ENCODE measurements at places on chromosomes 4 and X. TPM values are rescaled to one million over a fixed set of nuclear protein-coding genes. Genes with fewer than 3 reads are reported as not detected.

GRCh38 chrX:27350476-27350875, 112.7 kb downstream of the PPP4R3C start:
- no peak overlapping the region for H3K27ac ChIP-seq
- H3K4me1 ChIP-seq: no peaks in the 10 kb centered on the region
- H3K27me3 ChIP-seq: no peaks in the 10 kb centered on the region

DNA sequence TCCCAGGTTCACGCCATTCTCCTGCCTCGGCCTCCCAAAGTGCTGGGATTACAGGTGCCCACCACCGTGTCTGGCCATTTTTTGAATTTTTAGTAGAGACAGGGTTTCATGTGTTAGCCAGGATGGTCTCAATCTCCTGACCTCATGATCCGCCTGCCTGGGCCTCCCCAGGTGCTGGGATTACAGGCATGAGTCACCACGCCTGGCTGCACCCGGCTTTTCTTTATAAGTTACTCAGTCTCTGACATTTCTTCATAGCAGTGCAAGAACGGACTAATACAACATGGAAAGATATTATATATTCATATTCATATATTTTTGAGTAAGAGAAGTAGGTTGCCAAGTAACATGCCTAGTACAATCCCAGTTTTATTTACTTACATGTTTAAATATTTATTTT, 22.9 kb downstream of the SHROOM3 start:
- no peak overlapping the region for H3K27ac ChIP-seq
- DNase-seq: no peak
- no peak overlapping the region for H3K4me3 ChIP-seq
- H3K4me1 ChIP-seq: no peaks in the 10 kb centered on the region
- H3K36me3 ChIP-seq: no peaks in the 10 kb centered on the region

DNA sequence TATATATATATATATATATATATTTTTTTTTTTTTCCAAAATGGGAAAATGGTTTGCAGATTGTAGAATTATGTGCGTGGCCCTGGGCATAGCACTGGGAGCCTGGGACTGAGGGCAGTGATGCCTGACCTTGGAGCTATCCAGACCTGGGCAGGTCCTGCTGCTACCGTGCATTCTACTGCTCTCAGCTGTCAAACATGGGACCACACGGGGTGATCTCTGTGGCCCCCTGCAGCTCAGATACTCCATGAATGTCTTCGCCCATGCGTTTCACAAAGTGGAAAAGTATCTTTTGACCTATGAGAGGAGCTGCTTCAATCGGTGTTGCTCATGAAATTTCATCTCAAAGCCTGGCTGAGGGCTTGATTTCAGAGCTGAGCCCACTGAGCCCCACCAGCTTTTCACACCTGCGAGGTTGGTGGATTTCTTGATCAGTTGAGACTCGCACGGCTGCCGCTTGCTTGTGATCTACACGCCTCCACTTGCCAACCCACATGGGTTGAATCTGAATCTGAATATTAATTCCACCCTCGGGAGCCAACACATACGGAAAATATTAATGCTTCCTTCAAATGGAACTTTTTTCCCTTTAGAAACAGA, 35.7 kb downstream of the ING2 start:
- no peaks in the 10 kb centered on the region for H3K36me3 ChIP-seq
- no peak overlapping the region for H3K27ac ChIP-seq
- DNase-seq: no peak
- H3K27me3 ChIP-seq: peaks cover under 1% of the 10 kb centered on the region

DNA sequence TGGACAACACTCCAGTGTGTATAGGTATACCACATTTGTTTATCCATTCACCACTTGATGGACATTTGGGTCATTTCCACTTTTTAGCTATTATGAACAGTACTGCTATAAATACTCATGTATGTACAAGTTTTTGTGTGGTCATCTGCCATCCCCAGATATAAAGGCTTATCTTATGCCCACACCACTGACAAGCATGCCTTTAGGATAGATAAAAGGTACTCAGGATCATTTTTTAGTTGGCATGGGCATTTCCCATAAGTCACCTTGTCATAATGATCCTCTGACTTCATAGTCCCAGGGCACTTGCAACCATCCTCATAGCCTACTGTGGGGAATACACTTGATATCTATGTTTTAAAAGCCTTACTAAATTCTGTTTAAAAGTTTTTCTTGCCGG, 6.3 kb downstream of the AWAT1 start:
- H3K36me3 ChIP-seq: no peaks in the 10 kb centered on the region
- no peaks in the 10 kb centered on the region for H3K4me1 ChIP-seq
- no peak overlapping the region for H3K27ac ChIP-seq
- no peak for DNase-seq
- no peaks in the 10 kb centered on the region for H3K27me3 ChIP-seq

- H3K36me3 ChIP-seq: no peaks in the 10 kb centered on the region
- no peak for DNase-seq
- no peak overlapping the region for H3K27ac ChIP-seq
- peaks cover 11% of the 10 kb centered on the region for H3K4me1 ChIP-seq
- H3K27me3 ChIP-seq: no peaks in the 10 kb centered on the region
Measured at GRCh38 chr4:105023668-105024055, 123.0 kb upstream of the TET2 start.

DNA sequence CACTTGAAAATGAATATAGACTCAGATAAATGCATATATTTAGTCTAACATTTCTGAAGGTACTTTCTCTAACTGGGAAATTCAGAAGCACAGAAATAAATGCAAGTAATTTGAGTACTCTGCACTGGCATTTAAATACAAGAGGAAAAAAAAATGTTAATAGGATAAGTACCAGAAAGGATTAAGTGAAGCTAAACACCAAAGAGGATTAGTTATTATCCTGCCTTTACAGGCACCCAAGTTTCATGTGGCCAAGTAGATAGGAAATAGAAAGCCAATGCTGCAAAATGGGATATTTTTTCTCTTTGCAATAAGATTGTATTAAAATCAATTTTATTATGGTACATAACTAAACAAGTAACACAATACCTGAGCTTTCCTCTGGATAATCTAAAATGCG, 762.5 kb downstream of the PCDH7 start:
- H3K36me3 ChIP-seq: no peaks in the 10 kb centered on the region
- no peak overlapping the region for H3K27ac ChIP-seq
- no peaks in the 10 kb centered on the region for H3K27me3 ChIP-seq
- no peaks in the 10 kb centered on the region for H3K4me1 ChIP-seq

- H3K36me3 ChIP-seq: no peaks in the 10 kb centered on the region
- no peak overlapping the region for H3K4me3 ChIP-seq
- no peaks in the 10 kb centered on the region for H3K4me1 ChIP-seq
- no peak overlapping the region for H3K27ac ChIP-seq
Measured at GRCh38 chrX:118945921-118946320, 28.5 kb upstream of the LONRF3 start.

DNA sequence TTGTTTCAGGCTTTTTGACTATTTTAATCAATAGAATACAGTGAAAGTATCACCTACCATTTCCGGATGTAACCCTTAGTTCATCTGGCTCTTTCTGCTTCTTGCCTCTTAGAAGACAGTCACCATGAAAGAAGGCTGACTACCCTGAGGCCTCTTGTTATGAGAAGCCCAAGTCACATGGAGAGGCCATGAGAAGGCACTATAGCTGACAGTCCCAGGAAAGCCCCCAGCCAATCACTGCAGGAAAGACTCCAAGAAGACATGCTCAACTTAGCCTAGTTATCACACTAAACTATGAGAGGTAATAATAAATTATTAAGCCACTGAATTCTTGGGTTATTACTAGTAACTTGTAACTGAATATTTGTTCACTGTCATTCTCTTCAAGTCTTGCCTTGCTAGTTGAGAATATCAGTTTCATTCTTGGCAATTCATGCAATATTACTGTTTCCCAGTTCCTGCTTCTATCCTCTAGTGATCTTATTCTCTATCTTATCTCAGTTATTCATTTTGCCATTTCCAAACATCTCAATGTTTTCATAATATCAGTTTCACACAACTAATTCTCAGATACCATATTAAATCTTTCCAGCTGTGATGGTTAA, 57.1 kb upstream of the GUCY1A1 start:
- H3K4me3 ChIP-seq: no peak overlapping the region
- no peaks in the 10 kb centered on the region for H3K27me3 ChIP-seq
- peaks cover 3% of the 10 kb centered on the region for H3K4me1 ChIP-seq
- no peak overlapping the region for H3K27ac ChIP-seq
- no peak for DNase-seq
- H3K36me3 ChIP-seq: no peaks in the 10 kb centered on the region

- no peaks in the 10 kb centered on the region for H3K36me3 ChIP-seq
- no peak overlapping the region for H3K27ac ChIP-seq
- H3K4me3 ChIP-seq: no peak overlapping the region
- H3K27me3 ChIP-seq: no peaks in the 10 kb centered on the region
Measured at GRCh38 chr4:139611391-139611790, 54.2 kb upstream of the MGST2 start.

Gene AGTR2
- 2.9 TPM for total RNA-seq

Gene PAGE4
- total RNA-seq: not detected

Gene ATOH1
- not detected for total RNA-seq

Gene PDCL2
- total RNA-seq: not detected

Gene TASL
- total RNA-seq: 6.2 TPM

Gene MSANTD1
- 1.1 TPM for total RNA-seq

Gene TGIF2LX
- not detected for total RNA-seq

Gene CPZ
- 4.3 TPM for total RNA-seq

Gene IGFBP7
- total RNA-seq: 438 TPM

All from left lung (tissue), 14 donors.